Activated B cell treated with CpG ODN at 0.5 μM for 24 hours (primary cell): ENCODE measurements at places on chromosomes 1 and 21.

DNA sequence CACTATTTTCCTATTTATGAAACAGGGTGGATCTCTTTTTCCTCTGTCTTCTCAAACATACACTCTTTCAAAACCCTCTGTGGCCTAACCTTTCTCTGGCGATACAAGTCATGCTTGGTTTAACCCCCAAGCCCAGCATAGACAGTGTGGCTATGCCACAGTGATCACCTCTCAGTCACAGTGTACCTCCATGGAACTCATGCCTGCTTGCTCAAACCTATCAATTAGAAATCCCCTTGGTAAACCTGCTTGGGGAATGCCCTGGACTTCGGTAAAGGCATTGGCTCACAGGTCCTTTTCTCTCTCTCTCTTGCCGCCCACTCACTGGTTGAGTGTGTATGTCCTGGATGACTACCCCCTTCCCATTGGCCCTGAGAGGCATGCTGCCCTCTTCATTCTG, 147.5 kb downstream of the CYYR1 start:
- no peak for DNase-seq

GRCh38 chr21:39136711-39137110, 46.5 kb downstream of the PSMG1 start:
- DNase-seq = no peak

DNA sequence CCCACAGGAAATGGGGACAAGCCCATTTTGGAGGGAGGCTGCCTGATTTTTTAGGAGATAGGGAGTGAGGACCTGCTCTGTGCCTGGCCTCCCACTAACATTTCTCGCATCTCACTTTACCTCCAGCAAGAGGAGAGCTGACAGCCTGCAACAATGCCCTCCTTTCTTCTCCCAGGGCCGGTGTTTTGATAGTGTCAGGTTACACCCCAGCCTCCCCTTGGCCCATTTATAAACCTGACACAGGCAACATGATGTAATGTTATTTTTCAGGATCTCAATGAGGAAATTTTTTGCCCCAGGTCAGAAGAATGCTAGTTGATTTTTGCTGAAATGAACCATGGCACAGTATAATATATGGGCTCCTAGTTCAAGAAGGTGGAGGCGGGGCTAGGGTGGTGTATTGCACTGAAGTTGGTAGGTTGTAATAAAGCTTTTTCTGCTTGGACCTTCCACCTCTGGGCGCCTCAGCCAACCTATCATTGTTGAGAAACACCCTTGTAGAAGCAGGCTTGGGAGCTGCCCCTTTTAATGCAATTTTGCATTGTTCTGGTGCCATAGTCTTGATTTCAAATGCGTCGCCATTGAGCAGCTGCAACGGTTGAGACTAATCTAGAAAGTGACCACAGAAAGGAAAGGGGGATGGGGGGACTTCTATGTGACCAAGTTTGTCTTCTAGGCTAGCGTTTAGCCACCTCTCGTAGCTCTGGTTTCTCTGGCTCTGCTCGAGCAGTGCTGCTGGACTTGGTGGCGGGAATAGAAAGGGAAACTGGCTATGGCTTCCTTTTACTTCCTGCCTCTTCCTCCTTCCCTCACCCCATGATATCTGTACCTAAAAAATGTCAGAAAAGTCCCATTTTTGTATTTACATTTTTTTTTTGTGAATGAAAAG, 53.0 kb downstream of the PBX1 start:
- no peak for DNase-seq

DNA sequence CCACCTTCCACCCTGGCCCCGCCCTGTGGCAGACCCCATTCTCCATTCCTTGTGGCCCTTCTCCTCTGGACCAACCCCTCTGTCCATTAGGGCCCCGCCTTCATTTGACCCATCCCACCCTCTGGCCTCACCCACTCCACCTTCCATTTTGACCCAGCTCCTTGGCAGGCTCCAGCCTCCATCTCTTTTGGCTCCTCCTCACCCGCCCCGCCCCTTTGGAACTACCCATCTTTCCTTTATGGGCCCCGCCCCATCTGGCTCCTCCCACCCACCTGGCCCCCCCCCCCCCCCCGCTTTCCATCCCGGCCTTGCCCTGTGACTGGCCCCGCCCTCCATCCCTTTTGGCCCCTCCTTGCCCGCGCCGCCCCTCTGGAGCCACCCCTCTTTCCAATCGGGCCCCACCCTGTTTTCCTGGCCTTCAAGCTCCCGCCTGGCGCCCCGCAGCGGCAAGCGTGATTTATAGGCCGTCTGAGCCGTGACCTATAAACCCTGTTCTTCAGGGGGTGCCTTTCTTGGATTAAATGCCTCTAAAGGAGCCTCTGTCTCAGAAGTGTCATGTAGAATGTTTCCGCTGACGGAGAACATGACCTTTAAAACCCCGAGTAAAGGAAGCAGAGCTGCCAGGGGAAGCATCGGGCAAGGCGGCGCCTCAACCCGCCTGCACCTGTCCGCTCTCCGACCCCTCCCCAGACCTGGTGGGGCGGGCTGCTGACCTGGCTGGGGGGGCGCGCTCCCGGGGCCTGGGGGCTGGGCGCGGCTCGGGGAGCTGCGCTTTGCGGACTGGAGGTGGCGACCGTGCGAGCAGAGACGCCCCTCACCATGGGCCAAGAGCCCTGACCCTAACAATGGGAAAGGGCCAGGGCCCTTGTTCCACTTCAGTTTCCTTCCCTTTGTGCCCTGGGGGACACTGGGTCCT, 178.0 kb downstream of the CAMTA1 start:
- no peak for DNase-seq

DNA sequence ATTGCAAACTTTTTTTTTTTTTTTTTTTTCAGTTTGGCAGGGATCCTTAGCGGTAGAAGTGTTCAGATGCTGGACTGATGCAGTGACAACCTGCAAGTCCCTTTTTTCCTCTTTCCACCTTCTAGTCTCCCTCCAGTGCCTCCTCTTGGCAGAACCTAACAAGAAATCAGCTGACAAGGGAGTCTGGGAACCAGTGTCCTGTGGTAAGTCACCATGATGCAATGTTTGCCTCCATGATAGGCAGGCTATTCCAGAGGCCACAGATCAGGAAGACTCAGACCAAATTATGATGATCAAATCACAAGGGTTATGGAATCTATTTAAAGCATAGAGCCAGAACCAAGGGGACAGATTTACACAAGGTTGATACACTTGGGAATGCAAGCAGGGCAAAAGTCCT, 3.0 kb upstream of the CD34 start:
- DNase-seq = no peak

GRCh38 chr1:201307231-201307630, 23.9 kb downstream of the PKP1 start:
- no peak for DNase-seq

DNA sequence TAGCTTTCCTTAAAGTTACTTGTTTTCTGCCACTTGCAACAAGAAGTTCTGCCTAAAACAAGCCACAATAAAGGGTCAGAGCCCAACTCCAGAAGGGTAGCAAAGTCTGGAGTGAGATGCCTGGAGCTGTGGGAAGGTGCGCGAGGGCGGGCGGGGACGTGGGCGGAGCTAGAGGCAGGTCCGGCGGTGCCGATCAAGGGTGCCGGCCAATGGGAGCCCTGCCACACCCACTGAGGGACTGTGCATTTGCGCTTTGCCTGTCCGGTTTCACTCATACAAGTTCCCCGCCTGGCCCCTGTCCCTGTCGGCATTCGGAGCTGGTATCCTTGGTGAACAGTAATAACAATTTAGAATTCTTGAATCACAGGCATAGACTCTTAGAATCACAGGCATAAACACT, 732.4 kb downstream of the MATN1 start:
- no peak for DNase-seq

DNA sequence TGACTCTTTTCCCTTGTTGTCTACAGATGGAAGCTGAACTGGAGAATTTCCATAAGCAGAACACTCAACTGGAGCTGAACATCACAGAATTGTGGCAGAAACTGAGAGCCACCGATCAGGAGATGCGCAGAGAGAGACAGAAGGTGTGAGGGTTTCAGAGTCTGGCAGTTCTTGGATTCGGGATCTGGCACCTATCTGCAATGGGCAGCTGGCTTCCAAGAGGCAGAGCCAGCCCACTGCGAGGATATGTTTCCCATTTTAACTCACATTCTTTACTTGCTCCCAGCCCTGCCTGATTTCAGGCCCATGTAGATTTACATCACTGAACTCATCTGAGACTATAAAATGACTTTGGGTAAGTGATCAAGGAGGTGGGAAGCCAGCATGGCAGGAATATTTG, 37.3 kb upstream of the TMEM125 start:
- DNase-seq = no peak

- DNase-seq = no peak
These were observed 60.5 kb downstream of the CLIC4 start for GRCh38 chr1:24805534-24806301.

DNA sequence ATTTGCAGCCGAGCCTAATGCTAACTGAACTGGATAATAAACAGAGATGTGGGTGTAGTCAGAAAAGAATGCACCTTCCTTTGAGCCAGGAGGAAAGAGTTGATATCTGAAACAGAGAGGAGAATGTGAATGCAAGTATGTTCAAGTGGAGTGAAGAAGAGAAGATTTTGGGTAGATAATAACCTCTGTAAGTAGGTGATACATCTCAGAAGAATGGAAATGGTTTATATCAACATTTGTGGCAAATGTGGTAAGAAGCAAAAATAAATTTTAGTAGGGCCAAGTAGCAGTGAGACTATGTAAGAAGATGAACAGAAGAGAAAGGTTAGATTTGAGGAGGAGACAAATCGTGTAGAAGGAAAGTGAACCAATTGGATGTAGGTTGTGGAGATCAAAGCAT, 1.7 kb upstream of the DNTTIP2 start:
- no peak for DNase-seq

DNA sequence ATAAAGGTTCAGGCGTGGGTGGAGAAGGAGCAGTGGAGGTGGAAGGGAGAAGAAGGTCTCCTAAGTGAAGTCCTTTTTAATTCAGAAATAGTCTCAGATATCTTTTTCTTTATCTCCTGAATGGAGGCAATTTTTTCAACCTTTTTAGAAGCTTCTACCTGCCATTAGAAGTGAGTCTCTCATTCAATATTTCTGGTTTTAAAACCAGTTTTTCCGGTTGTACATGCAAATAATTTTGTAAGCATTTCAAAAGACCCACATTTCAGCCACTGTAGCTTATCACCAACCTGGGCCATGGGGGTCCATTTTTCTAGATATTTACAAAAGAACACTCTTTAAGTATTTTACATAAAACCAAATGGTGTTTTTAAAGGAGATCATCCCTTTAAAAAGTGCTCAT, 1280.2 kb downstream of the NCAM2 start:
- DNase-seq = no peak

DNA sequence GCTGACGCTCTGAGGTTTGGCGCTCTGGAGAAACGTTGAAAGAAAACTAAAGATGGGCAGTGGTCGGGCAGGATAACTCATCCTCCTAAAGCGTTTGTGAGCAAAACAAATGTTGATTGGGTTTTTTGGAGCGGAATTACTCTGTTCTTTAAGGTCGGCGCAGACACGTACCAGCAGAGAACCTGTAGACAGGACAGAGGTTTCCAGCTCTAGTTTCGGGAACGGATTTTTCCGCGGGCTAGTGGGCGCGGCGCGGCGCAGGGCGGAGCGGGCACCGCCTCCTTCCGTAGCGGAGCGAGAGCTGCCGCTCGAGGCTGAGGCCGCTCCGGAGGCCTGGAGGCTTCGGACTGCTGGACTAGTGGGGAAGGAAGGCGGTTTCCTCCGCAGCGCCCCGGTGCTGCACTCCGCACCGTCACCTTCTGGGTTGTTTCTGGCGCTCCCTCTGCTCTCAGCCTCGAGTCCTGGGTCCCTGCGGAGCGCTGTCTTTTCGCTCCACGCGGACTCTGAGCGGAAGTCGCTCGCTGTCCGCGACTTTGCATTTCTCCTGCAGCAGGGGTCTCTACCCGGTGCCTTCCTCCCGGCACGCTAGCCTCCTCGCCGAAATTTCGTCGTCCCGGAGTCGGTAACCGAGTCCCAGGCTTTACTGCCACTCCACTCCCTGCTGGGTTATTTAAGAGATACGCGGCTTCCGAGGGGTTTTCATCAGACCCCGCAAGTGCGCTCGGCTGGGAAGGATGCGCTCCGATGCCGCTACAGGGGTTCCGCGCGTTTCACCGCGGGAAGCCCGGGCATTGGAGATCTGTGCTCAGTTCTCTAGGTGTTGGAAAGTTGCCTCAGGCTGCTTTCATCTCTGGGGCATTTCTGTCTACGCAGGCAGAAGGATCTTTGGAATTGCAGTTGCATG, 7.0 kb downstream of the FOXD2 start:
- peak; percentile 34 for DNase-seq

GRCh38 chr1:91712981-91713841, 172.7 kb downstream of the TGFBR3 start:
- no peak for DNase-seq

GRCh38 chr1:103525114-103525606, 339 bp upstream of the RNPC3 start:
- peak; percentile 15 for DNase-seq

GRCh38 chr1:36326499-36326898, 3.1 kb upstream of the EVA1B start:
- no peak for DNase-seq

DNA sequence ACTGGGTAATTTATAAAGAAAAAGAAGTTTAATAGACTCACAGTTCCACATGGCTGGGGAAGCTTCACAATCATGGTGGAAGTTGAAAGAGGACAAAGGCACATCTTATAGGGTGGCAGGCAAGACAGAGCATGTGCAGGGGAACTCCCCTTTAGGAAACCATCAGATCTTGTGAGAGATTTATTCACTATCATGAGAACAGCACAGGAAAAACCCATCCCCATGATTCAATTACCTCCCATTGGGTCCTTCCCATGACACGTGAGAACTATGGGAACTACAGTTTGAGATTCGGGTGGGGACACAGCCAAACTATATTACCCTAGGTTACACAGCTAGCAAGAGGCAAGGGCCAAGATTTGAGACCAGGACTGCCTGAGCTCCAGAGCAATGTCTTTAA, 30.4 kb upstream of the SOX13 start:
- no peak for DNase-seq

DNA sequence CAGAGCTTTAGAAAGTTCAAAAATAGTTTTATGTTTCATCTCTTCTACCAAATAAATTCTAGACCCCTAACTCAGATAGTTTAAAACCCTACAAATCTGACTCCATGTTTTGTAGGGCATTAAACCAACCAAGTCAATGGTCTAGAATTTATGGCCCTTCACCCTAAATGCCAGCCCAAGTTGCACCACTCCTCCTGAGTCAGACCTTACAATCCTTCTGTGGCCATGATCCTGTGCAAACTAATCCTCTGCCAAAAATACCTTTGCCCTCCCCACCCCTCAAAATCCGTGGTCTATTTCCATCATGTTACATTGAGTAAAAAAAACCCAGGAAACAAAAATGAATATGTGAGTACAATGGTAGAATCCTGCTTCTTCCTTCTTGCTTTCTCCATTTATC, 179.3 kb downstream of the NR5A2 start:
- DNase-seq = no peak

- DNase-seq = no peak
These were observed 607 bp downstream of the BTG3 start for GRCh38 chr21:17612023-17612564.
